Hematopoietic multipotent progenitor cell treated with erythropoietin and hydrocortisone succinate and interleukin-3 and kit ligand, for 4 days (in vitro differentiated cells): ENCODE measurements at places on chromosomes 11 and 22.

GRCh38 chr11:27179334-27179733 lies 138.7 kb downstream of the BBOX1 start:
- DNase-seq: no peak

DNA sequence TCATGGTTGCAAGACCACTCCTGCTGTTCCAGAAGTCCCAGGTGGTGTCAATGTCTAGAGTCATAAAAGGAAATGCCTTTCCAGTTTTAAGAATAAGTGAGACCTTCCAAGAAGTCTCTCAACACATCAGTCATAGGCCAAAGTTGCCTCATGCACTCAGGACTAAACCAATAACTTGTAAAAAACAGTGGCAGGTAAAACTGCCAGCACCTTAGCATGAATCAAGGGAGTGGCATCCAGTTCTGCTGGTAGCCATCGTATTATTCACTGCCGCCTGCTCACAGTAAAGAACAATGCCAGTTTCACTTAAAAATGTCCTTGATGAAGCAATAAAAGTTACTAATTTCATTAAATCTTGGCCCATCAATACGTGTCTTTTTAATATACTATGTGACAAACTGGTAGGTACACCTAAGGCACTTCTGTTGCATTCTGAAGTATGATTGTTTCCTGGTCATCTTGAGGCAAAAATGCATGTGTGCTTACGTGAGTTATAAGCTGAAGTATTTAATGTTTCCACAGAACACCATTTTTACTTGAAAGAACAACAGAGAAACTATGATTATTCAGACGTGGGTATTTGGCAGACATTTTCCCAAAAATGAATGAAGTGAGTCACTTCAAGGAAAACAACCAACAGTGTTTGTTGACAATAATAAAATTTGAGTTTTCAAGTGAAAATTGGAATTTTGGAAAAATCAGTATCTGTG lies 125.2 kb upstream of the SNX19 start:
- DNase-seq: no peak

DNA sequence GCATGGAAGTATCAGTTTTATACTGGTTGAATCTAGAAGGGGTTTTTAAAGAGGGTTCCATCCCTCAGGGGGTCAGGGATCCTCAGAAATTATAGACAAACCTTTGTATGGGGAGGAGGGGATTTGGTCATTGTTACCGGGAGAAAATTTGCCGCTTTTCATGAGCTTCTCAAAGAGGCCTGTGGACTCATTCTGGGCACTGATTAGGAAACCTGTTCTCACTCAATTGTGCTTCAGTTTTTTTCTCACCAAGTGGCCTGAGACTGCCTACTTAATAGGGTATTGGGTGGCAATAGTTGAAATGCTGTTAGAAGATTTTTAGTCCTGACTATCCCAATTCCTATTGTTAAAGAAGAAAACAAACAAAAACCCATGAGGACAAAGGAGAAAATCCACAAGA lies 14.0 kb downstream of the MPEG1 start:
- no peak for DNase-seq

DNA sequence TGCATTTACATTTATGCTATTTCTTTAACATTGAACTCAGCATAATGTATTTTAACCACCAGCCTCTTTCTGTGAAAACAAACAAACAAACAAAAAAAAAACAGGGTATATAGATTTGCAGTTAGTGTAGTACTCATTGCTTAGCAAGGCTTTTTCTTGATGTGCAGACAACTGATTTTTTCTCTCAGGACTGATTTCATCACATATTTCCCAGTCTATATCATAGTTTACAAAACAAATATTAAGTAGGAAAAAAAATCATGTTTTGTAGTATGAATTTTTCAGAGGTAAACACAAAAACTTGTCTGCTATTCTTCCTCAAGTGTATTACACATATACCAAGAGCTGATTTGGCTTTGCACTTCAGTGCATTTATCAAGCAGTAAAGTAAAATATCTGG lies 123.0 kb downstream of the PDE3B start:
- DNase-seq: no peak

GRCh38 chr11:44941259-44942021 lies 9.2 kb downstream of the TP53I11 start:
- DNase-seq: peak; percentile 61

DNA sequence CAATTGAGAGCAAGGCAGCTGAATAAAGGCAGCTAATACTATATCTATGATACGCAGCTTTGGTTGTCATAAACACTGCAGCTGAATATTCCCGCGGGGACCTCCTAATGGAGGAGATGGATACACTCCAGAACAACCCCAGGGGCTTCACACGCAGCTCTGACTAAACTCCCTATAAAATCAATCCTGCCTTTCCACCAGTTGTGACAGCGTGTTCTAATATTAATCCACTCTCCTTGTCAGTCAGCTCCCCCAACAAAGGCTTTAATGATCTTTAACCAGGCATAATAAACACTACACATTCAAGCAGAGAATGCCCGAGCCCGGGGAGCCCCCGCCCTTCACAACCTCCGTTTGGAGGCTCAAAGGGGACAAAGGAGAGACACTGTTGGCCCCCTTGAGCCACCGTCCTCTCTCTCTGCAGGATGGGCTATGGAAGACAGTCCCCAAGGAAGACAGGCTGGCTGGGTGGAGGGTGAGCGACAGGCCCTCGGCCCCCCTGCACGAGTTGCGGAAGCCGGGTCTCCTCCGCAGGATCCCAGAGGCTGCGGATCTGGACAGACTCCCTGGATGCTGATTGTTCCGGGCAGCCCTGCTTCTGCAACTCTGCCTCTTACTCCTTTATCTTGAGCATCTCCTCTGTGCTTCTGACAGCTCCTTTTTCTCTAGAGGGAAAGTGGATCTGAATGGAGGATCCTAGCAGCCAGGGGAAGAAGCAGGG lies 565.2 kb downstream of the BUD13 start:
- DNase-seq: no peak

GRCh38 chr11:65181569-65182257 lies at the start of gene CAPN1:
TSS of gene CAPN1 (plus strand) at chr11:65181928. CDS start at chr11:65182702, 774 bp downstream.
- peak; percentile 99 for DNase-seq

GRCh38 chr22:31853736-31854495 lies 90.4 kb upstream of the YWHAH start:
- DNase-seq: no peak

- DNase-seq: peak; percentile 70
Observed at GRCh38 chr11:31958076-31958735, 132.7 kb upstream of the RCN1 start.

DNA sequence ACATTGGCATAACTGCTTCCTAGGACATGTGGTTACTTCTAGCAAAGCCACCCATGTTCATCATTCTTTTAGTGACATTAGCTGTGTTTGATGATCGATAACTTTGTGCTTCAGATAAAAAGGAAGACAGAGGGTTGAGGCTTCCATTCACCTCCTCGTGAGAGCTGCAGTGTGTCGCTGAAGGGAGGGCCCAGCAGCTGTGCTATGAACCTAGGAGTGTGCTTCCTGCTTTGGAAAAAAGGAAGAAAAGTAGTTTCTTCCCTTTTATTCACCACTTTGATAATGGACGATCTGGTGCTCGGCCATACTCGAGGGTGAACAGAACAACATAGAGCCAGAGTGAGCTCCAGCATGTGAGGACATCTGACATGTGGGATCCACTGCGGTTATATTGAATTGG lies 6.1 kb upstream of the RFPL2 start:
- DNase-seq: no peak

DNA sequence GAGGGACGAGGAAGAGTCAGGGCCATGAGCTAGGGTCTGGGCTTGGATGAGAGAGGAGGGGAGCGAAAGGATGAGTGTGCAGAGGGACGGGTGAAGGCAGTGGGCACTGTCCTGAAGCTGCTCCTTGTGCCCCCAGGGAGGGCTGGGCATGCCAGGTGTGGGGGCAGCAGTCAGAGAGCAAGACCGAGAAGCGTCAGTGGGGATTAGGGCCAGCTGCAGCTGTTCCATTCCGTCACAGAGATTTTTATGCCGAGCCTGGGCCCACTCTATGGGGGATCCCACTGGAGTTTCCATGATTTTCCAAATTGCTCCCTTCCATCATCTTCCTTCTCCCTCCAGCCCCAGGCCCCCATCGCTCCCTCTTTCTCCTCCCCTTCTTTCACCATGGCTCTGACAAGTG lies 93.2 kb downstream of the NECTIN1 start:
- no peak for DNase-seq

GRCh38 chr11:113014262-113015097 lies 53.3 kb downstream of the NCAM1 start:
- no peak for DNase-seq

DNA sequence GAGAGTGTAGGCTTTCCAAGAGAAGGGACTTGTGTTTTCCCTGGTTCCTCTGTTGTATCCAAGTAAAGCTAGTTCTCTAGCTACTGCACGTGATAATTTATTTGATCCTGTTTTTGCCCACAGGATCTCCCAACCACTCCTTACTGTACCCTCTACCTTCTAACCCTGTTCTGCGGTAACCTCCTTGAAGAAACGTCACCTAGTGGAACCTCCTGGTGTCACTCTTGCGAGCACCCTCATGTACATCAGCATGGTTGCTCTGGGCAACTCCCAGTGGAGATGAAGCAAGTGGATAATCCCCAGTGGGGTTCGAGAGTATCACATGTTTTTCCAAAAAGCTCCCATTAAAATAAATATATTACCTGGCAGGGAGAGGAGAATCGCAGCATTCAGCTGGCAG lies 108.9 kb upstream of the CLMP start:
- DNase-seq: no peak

DNA sequence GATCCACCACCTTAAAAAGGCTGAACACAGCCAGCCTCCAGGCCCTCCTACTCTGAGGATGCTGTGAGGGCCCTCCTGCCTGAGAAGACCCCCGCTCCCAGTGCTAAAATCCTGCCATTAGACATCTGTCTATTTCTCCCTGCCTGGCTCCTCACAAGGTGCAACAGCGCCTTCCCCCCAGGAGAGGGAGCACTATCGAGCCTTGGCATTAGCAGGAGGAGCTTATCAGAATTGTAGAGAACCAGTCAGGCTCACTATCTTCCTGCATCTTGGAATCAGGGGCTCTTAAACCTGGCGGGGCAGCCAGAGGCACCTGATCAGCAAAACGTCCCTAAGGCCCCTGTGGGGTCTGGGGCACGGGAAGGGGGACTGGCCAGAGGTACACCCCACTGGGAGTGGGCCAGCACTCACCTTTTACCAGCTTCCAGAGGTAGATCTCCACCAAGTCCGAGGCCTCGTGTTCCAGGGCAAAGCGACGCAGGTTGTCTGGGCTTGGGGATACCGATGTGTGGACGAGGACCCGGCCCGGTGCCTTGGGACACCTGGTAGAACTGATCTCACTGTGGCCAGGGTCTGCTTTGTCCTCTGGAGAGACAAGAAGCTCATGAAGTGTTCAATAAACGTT lies 28.7 kb downstream of the CHRDL2 start:
- DNase-seq: peak; percentile 84

DNA sequence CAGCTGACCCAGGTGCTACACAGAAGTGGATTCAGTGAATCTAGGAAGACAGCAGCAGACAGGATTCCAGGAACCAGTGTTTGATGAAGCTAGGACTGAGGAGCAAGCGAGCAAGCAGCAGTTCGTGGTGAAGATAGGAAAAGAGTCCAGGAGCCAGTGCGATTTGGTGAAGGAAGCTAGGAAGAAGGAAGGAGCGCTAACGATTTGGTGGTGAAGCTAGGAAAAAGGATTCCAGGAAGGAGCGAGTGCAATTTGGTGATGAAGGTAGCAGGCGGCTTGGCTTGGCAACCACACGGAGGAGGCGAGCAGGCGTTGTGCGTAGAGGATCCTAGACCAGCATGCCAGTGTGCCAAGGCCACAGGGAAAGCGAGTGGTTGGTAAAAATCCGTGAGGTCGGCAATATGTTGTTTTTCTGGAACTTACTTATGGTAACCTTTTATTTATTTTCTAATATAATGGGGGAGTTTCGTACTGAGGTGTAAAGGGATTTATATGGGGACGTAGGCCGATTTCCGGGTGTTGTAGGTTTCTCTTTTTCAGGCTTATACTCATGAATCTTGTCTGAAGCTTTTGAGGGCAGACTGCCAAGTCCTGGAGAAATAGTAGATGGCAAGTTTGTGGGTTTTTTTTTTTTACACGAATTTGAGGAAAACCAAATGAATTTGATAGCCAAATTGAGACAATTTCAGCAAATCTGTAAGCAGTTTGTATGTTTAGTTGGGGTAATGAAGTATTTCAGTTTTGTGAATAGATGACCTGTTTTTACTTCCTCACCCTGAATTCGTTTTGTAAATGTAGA lies 1.7 kb downstream of the MALAT1 start:
- DNase-seq: peak; percentile 79

DNA sequence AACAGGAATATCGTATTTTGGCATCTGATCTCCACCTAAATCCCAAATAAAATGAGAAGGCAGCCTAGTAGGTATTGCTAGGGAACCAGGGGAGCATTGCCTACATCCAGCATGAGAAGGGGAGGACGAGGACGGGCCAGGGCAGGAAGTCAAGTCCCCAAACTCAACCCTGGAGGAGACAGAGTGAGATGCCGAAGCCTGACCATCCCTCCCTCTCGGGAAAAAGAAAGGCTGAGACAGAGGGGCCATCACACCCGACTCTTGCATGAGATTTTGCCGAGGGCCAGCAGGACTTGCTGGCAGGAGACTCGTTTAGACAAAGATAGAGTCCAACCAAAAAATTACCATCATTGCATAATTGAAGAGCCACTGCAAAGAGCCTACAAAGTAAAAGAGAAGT lies 50.2 kb upstream of the SPATA19 start:
- DNase-seq: no peak

- DNase-seq: no peak
Observed at GRCh38 chr11:109026891-109027489, 362.1 kb downstream of the DDX10 start.

DNA sequence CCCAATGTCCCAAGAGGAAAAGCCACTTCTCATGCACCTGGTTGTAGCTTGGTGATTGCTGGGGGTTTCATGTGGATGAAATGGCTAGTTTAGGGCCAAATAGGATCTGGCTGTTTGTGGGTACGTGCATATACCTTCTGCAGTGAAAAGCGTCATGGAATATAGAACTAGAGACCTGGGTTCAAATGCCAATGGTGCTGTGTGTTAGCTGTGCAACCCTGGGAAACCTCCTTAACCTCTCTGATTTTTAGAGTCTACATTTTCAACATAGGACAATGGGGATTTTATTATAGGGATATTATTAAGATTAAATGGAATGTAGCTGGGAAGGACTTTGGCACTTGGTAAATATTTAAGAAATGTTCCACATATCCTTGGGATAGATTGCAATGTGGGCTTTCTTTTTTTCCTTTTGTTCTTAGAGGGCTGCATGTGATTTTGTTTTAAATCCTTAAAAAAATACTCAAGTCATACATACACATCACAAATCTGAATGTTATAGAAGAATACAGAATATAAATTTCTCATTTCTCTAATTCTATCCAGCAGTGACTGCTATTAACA lies 112.6 kb upstream of the E2F8 start:
- no peak for DNase-seq

- DNase-seq: no peak
Observed at GRCh38 chr11:6607190-6607795, 3.7 kb downstream of the ILK start.
